ENCODE measurements at places on chromosomes 3 and 15.
A peak's percentile ranks its signal among the peaks of the same experiment; 100 is the strongest.

- DNase-seq: no peak
These were observed 9.5 kb downstream of the CYP19A1 start for GRCh38 chr15:51328926-51329325.

DNA sequence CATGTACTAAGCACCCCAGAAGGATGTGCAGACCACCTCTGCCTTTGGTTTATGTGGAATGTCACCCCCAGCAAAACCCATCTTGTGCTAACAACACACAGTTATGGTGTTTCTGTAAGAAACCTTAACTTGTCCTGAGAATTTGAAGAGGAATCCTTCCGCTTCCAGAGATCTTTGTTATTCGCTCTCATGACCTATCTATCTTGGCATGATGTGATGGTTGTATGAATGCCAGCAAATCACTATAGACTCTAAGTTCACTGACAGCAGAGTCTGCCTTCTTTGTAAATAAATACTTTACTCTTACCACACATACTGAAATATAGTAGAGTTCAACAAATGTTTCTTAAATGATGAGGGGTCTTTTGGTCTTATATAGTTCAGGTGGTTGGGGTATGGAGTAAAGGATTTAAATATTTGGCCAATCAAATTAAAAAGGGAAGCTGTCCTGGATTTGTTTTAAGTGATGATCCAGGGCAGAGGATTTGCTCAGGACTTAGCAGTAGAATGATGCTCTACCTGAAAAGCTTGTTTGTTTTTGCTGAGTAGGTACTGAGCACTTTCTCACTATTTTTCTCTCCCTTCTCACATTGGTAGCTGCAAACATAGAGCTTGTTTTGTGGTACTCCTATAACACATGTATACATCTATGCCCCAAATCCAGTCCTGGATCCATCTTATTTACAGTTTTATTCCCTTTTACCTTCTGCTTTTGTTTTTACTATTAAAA lies 27.9 kb upstream of the RTP1 start:
- no peak for DNase-seq

- no peak for DNase-seq
These were observed 90.6 kb upstream of the AKAP13 start for GRCh38 chr15:85289677-85290365.

- no peak for DNase-seq
These were observed 6.7 kb downstream of the EPHA3 start for GRCh38 chr3:89113893-89114840.

DNA sequence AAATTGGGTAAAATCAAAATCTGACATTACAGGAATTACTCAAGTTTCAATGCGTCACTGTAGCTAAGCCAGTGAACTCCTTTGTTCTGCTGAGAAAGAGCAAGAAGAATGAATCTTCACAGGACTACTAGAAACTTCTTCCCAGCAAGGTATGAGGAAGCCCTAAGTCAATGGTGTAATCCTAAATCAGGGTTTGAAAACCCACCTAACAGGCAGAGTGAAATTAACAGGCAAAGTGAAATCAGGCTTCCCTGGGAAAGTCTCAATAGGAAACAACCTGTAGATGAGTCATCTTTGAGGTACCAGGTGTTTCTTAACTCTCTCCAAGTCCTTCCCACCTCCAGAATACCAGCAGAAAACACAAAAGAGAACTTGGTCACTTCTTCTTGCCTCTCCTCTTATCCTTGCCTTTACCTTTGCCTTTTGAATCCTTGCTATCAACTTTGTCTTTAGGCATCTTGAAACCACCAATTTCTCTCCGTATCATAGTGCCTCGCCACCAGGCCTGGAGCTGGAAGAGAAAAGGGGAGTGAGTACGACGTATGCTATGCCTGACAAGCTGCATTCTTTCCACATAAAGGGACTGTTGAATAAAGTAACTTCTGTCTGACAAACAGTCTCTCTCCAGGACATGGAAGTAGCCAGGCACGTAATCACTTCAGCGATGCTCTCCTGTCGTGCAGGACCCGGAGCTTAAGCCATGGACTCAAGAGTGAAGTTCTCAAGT lies 60.6 kb upstream of the RPL35A start:
- DNase-seq: no peak

DNA sequence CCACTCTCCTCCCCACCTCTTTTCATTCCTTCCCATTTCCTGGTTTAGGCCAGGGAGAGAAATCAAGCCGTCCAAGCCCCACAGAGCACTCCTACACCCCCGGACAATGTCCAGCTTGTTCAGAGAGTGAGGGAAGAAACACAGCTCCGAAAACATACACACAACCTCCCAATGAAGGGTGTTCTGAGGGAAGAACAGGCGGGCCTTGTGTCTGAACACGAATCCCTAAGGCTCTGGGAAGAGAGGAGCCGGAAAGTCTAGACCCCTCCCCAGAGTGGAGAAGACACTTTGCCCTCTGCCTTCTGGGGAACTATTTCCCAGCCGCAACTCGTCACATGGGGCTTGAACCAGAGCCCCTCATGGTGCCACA lies 30.5 kb downstream of the ACAN start:
- no peak for DNase-seq

- no peak for DNase-seq
These were observed 228.9 kb downstream of the FEZF2 start for GRCh38 chr3:62144482-62144881.

GRCh38 chr15:65292938-65293518 lies 2.8 kb upstream of the RNU5A-1 start:
- no peak for DNase-seq

GRCh38 chr15:64731012-64731804 lies 44.2 kb downstream of the RBPMS2 start:
- DNase-seq: peak; percentile 47

DNA sequence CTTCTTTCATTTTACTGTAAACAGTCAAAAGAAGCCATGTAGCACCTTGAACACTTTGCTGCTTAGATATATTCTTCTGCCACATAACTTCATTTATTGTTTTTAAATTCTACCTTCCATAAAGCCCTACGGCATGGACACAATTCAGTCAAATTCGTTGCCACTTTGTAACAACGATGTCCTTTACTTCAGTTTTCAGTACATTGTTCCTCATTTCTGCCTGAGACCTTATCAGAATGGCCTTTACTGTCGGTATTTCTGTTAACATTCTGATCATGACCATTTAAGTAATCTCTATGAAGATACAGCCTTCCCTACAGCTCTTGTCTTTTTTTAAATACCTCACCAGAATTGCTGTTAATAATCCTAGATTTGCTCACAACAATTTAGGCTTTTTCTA lies 466.9 kb downstream of the NAALADL2 start:
- no peak for DNase-seq

DNA sequence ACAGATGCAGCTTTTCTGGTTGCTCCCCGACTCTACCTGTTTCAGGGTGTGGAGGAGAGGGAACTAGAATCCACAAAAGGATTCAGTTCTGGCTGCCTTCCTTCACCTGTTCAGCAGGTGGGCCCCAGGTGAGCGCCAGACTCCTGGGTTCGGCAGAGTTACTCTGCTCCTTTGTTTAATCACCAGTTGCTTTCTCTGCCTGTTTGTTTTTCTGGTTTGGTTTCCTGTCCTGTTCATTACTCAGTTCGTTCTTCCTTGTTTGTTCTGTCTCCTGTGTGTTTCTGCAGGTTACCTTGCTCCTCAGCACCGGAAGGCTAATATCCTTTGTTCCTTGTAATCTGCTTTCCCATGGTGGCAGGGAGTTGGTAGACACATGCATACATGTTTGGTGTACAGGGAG lies 508.5 kb upstream of the ATP11B start:
- DNase-seq: no peak

DNA sequence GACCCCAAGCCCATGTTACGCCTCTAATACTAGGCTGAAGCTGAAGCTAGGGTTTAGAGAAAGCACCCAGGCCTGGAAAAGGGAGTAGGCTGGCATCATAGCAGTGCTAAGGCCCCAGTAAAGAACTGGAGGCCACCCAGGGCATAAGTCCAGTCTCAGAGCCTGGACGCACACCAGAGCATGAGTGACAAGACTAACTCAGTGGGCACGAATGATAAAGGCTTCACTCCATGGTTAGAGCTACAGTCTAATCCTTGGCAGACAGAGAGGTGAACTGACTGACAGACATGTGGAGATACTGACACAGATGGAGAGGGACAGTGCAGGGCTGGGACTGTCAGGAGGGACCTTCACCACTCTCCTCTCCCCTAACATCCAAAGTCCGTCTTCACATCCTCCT lies 139.8 kb downstream of the KCNMB2 start:
- DNase-seq: no peak

DNA sequence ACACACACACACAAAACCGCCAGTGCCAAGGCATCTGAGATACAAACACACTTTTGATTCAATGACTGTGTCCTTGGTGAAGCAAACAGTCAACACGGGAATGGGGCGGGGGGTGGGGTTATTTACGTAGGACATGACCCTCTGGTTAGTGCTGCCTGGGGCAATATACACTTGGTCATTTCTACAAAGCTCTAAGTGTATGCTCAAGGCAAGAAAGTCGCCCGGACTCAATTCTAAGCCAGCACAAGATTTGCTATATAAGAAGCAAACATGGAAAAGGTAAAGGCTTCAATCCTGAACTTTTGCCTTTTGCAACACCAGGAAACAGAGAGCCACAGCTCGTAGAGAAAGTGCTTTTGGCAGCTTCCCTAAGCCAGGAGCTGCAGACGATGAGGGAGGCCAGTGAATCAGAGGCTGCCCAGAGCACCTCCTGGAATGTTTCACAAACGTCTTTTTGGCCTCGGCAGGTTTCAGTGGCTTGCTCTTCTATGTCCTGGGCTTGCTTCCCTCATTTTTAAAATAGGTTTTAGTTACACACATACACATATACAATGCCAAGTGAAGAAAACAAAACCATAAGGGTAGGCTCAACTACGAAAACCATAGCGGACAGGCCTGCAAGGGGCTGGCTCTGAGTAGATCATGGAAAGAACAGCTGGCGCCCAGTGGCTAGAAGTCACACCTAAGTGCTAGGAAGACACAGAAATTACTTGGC lies 73.6 kb downstream of the TM4SF4 start:
- DNase-seq: no peak

DNA sequence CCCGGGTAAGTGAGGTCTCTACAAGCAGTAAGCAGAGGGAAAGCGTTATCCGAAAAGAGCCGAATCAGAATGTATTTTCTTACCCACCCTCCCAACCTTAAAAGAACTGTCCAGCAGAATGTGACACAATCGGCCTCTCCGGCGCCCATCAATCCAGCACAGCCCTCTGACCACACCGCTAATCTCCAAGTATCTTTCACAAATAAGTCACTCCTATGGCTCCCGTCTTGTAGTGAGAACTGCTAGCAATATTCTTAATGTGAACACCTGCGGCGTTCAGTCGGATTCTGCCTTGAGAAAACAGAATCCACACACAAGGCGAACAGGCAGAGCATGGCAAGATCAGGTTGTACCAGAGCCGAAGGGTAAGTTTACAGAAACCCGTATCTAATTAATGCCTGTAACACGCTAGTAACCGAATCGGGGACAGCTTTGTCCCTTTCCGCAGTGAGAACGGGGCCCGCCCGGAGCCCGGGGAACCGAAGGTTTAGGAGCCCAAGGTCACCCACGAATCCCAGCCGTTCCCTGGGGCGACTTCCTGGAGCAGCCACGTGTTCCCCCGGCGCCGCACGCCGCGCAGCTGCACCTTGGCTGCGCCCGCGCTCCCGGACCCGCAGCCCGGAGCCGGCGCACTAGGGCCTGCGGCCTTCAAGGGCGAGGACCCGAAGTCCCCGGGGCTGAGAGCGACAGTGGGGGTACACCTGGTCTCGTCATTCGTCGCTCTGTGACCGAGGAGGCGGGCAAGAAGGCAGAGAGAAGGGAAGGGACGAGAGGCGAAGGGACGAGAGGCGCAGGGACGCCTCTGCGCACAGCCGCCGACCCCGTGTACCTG lies 672 bp downstream of the TFRC start:
- peak; percentile 55 for DNase-seq

DNA sequence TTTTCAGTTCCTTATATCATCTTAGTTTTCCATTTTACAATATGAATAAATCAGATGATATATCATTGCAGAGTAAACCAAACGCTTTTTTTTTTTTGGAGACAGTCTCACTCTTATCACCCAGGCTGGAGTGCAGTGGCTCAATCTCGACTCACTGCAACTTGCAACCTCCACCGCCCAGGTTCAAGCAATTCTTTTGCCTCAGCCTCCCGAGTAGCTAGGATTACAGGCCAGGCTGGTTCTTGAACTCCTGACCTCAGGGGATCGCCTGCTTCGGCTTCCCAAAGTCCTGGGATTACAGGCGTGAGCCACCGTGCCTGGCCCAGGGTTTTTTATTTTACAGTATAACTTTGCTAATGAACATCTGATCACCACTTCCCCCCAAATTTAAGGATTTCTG lies 5.9 kb upstream of the EBLN2 start:
- DNase-seq: no peak

DNA sequence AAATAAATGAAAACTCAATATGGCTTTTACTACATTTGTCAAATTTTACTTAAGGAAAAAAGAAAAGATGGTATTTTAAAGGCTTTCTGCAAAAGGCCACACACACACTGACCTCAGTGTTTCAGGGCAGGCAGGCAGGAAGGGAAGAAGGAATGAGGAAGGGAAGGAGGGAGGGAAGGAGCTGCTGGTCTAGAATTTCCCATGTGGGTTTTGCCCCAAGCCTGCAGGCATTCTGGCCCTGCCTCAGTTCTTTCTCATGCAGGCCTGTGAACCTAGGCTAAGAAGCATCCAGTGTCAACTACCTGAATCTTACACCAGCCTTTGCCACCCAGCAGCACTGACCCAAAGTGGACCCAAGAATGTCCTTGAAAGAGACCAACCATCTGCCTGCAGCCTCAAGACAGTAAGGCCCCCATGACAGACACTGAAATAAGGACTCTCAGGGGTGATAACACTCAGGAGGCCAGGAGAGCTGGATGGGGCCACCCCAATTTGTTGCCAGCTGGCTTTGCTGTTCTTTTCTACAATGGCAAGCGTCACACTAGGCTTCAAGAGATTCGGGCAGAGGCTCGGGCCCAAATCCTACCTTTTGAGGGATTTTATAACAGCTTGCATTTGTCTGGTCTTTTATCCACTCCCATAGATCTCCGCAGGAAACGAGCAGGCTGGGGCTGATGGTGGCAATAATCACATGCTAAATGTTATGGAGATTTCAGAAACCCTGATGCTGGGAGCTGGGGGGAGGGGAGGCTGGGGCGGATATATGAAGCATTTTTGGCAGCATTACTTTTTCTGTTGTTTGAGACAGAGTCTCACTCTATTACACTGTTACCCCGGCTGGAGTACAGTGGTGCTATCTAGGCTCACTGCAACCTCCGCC lies 51.4 kb downstream of the XXYLT1 start:
- DNase-seq: no peak

DNA sequence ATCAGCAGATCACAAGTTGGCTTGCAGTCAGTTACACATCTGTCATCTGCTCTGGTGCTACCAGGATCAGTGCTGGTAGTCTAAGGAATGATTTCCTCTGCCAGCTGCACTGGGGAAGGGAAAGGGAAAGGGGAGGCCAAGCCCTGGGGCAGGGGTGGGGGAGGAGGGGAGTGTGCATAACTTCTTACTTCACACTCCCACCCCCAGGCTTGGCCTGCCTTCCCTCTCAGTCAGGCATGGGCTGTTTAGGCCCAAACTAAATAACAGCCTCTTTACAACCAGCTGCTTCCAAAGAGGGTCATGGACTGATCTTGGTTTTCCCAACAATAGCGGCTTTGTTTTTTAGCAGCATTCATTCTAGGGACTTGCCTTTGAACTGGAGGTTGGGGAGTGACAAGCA lies 86.1 kb upstream of the PSMD6 start:
- no peak for DNase-seq
